ENCODE measurements at places on chromosomes 2 and 18. TPM values are rescaled to one million over a fixed set of nuclear protein-coding genes. Genes with fewer than 3 reads are reported as not detected.

Gene RFX8
- total RNA-seq, result not detected

Gene CASP10
- 1.2 TPM for total RNA-seq

Gene LRATD1
- not detected for total RNA-seq

Gene SP5
- total RNA-seq, result not detected

Gene NCKAP5
- 33.1 TPM for total RNA-seq

DNA sequence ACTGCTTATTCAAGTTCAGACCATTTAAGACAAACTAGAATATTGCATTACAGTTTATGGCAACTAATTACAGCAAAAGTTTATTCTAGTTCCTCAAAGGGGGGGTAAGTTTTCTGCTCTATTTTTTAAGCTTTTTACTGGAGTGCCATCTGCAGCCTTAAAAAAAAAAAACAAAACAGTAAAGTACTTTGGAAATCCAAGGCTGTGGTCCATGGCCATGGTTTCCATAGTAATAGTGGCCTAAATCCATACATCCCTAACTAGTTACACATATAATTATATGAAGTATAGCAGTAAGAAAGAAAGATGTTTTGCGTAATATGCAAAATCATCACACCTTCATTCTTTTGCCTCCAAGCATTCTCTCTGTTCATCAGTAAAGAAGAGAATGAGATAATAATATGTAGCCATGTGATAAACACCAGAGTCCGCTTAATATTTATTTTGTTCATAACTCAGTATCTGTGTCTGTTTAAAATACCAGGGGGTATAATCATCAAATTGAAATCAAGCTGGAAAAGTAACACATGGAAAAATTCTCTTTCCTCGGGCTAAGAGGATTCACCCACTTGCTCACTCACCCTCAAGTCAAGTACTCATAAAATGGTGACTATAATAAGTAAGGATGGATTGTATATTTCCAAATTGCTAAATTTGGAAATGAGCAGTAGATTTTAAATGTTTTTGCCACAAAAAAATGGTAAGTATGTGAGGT, 301.1 kb upstream of the RND3 start:
- no peak overlapping the region for H3K4me3 ChIP-seq
- no peaks in the 10 kb centered on the region for H3K4me1 ChIP-seq
- no peaks in the 10 kb centered on the region for H3K27me3 ChIP-seq
- H3K27ac ChIP-seq, result no peak overlapping the region
- no peaks in the 10 kb centered on the region for H3K36me3 ChIP-seq
- DNase-seq, result no peak

DNA sequence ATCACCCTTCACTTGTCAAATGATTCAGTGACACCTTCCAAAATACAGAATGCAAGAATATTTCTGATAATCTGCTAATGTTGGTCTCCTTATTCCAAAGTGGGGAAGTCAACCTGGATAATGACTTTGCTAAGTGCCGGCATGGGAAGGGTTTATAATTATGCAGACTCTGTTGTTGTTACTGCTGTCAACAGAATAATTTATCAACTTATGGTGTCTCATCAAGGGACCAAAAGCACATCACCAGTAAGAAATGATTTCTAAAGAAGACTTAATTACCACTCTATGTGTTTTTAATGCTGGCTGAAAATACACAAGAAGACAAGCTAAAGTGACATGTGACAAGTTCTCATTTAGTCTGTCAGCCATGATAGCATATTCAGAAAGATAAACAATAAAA, 115.6 kb upstream of the TMEM200C start:
- no peak overlapping the region for H3K27ac ChIP-seq
- no peak for DNase-seq
- H3K36me3 ChIP-seq, result no peaks in the 10 kb centered on the region
- no peaks in the 10 kb centered on the region for H3K4me1 ChIP-seq

DNA sequence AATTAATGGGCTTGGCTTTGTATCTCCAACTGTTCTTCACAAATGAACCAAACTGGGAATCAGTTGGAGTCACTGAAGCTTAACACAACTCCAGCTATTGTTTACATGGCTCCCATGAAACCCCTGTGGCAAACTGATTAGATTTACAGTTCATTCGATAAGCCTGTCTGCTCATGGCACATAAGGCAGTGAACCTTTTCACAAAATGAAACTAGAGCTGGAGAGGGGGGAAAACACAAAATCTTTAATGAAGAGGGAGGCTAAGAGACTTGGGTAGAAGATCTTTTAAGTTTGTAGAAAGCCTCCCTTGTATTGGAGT, 11.6 kb upstream of the ITGA6 start:
- DNase-seq, result no peak
- no peaks in the 10 kb centered on the region for H3K36me3 ChIP-seq
- H3K4me3 ChIP-seq, result no peak overlapping the region
- H3K27me3 ChIP-seq, result no peaks in the 10 kb centered on the region

Measured in A673 (cell line).